ENCODE measurements at places on chromosomes 7 and 10. TPM values are rescaled to one million over a fixed set of nuclear protein-coding genes. Genes with fewer than 3 reads are reported as not detected.

The WAPL gene
- polyA plus RNA-seq, result 26.3 TPM

The GHITM gene
- 280 TPM for polyA plus RNA-seq

The FOXI2 gene
- polyA plus RNA-seq, result not detected

The ASB10 gene
- polyA plus RNA-seq, result not detected

The WDFY4 gene
- not detected for polyA plus RNA-seq

The LRIT1 gene
- not detected for polyA plus RNA-seq

Measured in neural cell (in vitro differentiated cells).